ENCODE measurements at places on chromosomes 11 and 22.
A peak's percentile ranks its signal among the peaks of the same experiment; 100 is the strongest.

DNA sequence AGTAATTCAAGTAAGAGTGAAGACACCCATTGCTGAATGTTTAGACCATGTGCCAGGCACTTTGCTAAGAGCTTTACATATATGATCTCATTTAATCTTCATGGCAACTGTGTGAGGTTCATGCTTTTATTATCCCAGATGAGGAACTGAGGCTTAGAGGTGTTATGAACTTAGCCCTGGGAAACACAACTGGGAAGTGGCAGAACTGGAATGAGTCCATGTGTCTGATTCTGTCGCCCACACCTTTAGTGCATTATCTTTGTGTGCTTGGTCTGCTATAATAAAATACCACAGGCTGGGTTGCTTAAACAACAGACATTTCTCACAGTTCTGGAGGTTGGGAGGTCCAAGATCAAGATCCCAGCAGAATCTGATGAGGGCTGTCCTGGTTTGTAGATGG is 108.7 kb upstream of the PLET1 start:
- no peak for DNase-seq

GRCh38 chr11:116960930-116961329 is 123.5 kb upstream of the APOA1 start:
- DNase-seq = no peak

- DNase-seq = no peak
Measured at GRCh38 chr11:120115272-120116000, 22.5 kb downstream of the TRIM29 start.

- DNase-seq = no peak
Measured at GRCh38 chr22:50202130-50202666, 1.4 kb downstream of the SELENOO start.

GRCh38 chr11:63508009-63508408 is 2.1 kb downstream of the LGALS12 start:
- DNase-seq = peak; percentile 54

- DNase-seq = no peak
Measured at GRCh38 chr22:24066260-24066659, 55.2 kb downstream of the CABIN1 start.

GRCh38 chr11:61174273-61174672 is 13.0 kb upstream of the VPS37C start:
- no peak for DNase-seq

- DNase-seq = no peak
Measured at GRCh38 chr11:61298663-61299244, 3.6 kb upstream of the VWCE start.

- no peak for DNase-seq
Measured at GRCh38 chr11:113234888-113235287, 79.5 kb upstream of the TTC12 start.

- DNase-seq = no peak
Measured at GRCh38 chr11:133160754-133161153, 371.5 kb downstream of the OPCML start.

DNA sequence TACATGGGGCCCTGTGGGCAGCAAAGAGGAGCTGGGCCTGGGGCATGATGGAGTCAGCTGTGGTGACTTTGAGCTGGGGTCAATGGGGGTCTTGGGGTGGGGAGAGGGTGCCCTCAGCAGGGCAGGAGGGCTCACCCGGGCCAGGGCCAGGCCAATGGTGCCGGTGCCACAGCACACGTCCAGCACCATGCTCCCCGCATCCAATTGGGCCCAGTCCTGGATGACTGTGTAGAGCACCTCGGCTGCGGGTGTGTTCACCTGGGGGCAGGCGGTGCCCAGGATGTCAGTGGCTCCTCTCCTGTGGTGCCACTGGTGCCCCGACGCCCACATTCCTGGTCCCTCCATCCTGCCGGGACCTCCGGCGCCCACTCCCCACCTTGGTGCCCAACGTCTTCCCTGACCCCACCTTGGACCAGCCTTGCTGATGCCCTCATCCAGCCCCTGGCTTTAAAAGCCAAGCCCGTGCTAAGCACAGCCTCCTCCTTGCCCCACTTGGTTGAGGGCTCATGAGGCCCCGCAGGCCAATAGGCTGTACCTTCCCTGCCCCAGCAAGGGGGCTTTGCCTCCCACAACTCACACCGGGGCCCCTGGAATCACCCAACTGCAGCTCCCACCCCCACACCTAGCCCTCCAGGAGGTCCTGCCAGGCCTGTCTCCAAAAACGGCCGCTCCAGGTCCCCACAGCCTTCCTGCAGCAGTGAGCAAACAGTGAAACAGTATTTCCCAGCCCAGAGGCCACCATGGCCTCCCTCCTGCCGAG is 2.2 kb upstream of the RANBP1 start:
- no peak for DNase-seq

- DNase-seq = no peak
Measured at GRCh38 chr11:121422675-121423074, 29.4 kb upstream of the SORL1 start.

DNA sequence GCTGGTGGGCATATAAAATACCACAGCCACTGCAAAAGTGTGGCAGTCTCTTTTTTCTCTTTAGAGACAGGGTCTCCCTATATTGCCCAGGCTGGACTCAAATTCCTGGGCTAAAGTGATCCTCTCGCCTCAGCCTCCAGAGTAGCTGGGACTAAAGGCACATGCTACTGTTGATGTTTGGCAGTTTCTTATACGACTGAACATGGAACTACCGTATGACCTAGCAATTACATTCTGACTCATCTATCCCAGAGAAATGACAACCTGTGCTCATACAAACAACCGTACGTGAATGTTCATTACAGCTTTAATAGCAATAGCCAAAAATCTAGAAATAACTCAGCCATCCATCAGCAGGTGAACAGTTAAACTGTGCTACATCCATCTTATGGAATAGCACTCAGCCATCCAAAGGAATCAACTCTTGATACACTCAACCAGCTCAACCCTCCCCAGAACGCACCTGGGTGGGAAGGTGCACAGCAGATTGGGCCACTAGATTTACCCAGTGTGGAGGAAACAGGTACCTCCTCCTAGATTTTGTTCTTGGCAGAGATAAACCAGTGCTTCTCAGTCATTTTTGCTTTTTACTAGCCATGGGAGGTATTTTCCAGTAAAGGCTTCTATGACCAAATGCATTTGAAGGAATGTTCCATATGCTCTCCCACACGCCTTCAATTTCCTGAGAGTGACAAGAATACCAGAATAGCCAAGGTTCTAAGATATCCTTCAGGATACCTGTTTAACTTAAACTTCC is 130.5 kb downstream of the MED15 start:
- DNase-seq = no peak

GRCh38 chr11:117421476-117421875 is 93.8 kb downstream of the CEP164 start:
- DNase-seq = no peak

Data from GM13976 (cell line).